ENCODE measurements at places on chromosomes 7 and 10. TPM values are rescaled to one million over a fixed set of nuclear protein-coding genes. Genes with fewer than 3 reads are reported as not detected.

NPTX2 gene
- 0.23 TPM for total RNA-seq

NKX1-2 gene
- total RNA-seq, result not detected

RAB19 gene
- total RNA-seq, result 5.7 TPM

CALML3 gene
- not detected for total RNA-seq

COPS6 gene
- 111 TPM for total RNA-seq

DENND2A gene
- not detected for total RNA-seq

EPHA1 gene
- 0.82 TPM for total RNA-seq

CDK14 gene
- total RNA-seq, result 0.31 TPM

GPR26 gene
- total RNA-seq, result not detected

PLEKHS1 gene
- total RNA-seq, result not detected

CAV1 gene
- total RNA-seq, result 2.3 TPM

BEND7 gene
- total RNA-seq, result 0.19 TPM

GIMAP5 gene
- 60.1 TPM for total RNA-seq

ZNF775 gene
- total RNA-seq, result 5.1 TPM

MTERF1 gene
- 17.2 TPM for total RNA-seq

IFRD1 gene
- 51.1 TPM for total RNA-seq

TPK1 gene
- 20.4 TPM for total RNA-seq

NPSR1 gene
- total RNA-seq, result not detected

C10orf62 gene
- not detected for total RNA-seq

RARRES2 gene
- not detected for total RNA-seq

CTAGE4 gene
- total RNA-seq, result 1.2 TPM

CNPY1 gene
- not detected for total RNA-seq

FAM204A gene
- 71.1 TPM for total RNA-seq

HOXA13 gene
- total RNA-seq, result not detected

TIAL1 gene
- 202 TPM for total RNA-seq

HIF1AN gene
- 45.4 TPM for total RNA-seq

SVOPL gene
- total RNA-seq, result not detected

PLCE1 gene
- total RNA-seq, result 0.02 TPM
